Effector CD4-positive, alpha-beta T cell (primary cell): ENCODE measurements at places on chromosomes 2 and 18.

- no peak for DNase-seq
These were observed 105.2 kb downstream of the CCDC85A start for GRCh38 chr2:56288838-56289580.

DNA sequence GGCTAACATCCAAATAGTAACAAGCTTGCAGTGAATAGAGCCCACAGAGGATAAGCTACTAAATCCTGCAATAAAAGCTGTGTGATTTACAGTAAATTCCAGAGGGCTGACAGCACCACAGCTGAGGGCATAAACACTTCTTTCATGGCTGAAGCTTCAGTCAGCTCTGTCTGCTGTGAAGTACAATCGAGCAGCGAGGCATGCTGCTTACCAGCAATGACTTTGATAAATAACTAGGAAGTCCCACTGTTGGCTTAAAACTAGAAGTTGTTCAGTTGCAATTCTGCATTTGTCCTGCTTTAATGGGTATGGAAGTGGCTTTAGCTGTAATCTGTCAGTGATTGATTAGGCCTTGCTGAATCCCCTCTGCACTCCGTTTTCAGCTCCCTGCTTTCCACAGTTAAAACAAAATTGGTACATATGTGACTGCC is 65.2 kb upstream of the FIGN start:
- DNase-seq = no peak

GRCh38 chr2:222442665-222443064 is 18.3 kb downstream of the SGPP2 start:
- DNase-seq = no peak

- no peak for DNase-seq
These were observed 153.9 kb upstream of the NDUFV2 start for GRCh38 chr18:8948471-8949149.
